ENCODE measurements at places on chromosomes 4 and X.

DNA sequence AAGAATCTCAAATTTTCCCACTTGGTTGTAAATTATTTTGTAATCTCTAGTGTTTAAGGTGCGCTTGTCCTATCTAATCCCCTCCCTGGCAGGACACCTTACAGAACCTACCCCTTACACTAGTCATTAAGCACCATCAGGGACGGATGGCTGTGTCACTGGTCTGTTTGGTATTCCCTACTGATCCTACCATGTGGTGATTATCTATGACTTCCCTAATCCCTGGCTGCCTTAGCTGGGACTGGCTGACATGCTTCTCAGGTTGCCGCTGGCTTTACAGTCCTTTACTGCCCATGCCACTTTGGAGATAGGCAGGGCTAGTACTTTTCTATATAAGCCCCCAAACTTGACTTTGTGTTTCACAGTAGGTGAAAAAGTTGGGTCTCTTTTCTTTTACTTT, 58.6 kb downstream of the ELOVL6 start:
- DNase-seq, result no peak

GRCh38 chrX:21612154-21612553, 46.0 kb downstream of the KLHL34 start:
- DNase-seq, result no peak

GRCh38 chr4:156924774-156925315, 46.8 kb downstream of the PDGFC start:
- no peak for DNase-seq

GRCh38 chr4:185845966-185846365, 34.0 kb upstream of the SORBS2 start:
- no peak for DNase-seq

- DNase-seq, result no peak
These were observed 17.6 kb upstream of the CC2D2A start for GRCh38 chr4:15451866-15452765.

DNA sequence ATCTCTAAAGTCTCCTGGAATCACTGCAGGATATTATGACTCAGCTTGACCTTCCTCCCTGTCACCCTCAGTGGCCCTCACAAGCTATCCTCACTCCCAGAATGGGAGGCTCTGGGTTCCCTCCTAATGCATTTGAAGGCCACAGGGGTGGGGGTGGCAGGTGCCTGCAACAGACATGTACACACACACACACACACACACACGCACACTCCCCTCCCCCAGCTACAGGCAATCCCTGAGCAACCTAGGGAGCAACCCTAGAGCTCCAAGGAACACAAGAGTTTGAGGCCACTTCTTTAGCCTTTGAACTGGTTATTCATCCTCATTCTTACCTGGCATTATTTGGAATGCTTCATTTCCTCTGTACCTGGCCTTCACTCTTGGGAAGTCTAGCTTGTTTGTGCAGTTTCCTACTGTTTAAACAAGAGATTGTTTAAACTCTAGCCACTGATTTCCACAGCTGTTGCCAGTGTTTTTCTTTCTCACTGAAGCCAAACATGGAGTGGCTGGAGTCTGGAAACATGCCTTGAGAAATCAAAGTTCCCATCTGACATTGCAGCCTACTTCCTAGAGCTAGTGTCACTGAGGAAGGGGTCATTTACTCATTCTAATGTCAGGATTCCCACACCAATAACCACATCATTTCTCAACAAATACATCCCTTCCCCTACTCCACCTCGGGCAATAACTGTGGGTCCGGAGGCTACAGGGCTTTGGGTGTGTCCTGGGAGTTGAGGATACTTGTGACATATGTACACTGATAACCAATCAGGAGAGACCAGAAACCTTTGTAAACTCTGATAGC, 37.7 kb downstream of the MAOA start:
- no peak for DNase-seq

- peak; percentile 15 for DNase-seq
These were observed 522 bp downstream of the FNIP2 start for GRCh38 chr4:158769175-158769921.

GRCh38 chr4:156378033-156378665, 424.5 kb upstream of the CTSO start:
- DNase-seq, result peak; percentile 14

- DNase-seq, result no peak
These were observed 3.4 kb downstream of the GABRA2 start for GRCh38 chr4:46386570-46386969.

- DNase-seq, result no peak
These were observed 152.6 kb downstream of the DHRSX start for GRCh38 chrX:2348211-2348610.

DNA sequence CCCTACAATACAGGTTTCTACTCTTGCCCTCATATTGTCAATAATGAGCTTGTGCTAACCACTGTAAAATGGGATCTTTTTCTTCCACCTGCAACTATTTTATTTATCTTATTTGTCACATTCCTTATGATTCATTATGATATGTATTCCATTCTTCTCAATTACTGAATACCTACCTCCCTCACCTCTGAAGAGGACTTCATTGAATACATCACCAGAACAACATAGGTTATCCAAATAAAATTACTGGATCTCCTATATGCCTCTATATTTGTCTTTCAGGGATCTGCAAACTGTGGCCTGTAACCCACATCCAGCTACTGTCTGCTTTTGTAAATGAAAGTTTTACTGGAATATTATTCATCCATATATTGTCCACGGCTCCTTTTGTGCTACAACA, 41.3 kb downstream of the STPG2 start:
- DNase-seq, result no peak

DNA sequence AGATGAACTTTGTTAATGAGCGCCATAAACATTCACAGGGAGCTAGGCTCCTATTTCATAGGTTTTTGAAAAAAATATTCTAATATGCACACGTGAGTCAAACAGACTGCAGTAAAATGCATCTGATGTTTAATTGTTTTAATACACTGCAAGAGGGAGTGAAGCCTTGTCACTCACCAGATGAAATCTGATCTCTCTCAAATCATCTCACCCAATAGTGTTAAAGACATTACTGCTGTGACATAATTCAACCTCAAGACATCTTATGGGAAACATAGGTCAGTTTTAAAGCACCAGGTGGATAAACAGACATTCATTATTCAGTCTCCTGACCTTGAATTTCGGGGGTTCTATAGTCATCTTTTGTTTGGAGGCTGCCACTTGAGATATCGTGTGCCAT, 148.3 kb downstream of the MAML3 start:
- no peak for DNase-seq
